ENCODE measurements at places on chromosomes 1 and 21.

DNA sequence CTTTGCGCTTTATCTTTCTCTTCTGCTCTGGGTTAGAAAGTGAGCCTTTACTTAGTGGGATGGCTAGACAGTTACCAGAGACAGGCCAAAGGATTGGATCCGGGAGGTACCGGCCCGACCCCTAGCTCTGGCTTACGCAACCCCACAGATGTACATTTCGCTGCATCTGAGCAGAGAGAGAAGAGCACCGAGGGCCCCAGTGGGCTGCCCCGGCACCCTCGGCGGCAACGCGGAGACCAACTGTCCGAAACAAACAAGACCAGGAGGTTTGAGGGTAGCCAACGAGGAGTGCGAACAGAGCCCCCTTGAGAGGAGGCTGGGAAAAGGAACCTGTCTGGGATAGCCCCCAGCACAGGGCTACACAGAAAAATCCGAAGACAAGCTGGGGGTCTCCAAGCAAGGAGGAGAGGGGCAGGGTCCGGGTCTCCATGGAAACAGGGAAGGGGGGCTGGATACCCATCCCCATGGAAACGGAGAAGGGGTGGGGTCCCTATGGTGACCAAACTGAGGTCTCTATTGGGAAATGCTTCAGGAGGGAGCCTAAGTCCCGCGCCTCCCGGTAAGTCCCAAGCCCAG, 373 bp downstream of the MTF1 start:
- no peak for DNase-seq

GRCh38 chr1:158005224-158005623, 11.8 kb downstream of the KIRREL1 start:
- no peak for DNase-seq

DNA sequence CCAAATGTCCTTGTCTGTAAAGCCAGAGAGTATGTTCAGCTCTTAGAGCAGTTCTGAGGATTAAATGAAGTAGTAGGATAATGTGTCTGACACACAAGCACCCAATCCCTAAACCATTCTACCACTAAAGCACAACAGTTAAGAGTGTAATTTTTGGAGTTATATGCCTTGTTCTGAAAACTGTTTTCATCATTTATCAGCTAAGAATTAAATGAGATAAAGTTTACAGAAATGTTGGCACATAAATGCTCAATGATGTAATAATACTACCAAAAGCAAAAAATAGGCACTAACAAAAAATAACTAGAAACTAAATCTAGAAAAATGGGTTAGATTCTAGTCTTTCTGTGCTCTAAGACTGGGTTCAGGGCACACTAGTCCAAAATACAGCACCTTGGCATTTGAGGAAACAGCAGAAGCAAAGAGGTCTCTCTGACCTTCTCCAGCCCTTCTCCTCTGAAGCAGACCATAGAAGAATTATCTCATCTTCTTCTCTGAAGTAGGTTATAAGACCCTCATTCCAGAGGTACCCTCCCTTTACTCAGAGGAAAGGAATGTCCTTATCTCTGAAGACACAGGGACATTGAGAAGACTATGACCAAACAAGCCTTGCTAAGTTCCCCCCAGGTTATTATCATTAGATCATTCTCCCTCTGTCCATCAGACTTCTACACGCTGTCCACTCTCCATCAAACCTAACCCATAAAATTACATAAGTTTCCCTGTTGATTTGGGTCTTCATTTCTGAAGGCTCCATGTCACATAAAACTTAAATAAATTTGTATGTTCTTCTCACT, 20.6 kb downstream of the ABL2 start:
- DNase-seq = no peak

DNA sequence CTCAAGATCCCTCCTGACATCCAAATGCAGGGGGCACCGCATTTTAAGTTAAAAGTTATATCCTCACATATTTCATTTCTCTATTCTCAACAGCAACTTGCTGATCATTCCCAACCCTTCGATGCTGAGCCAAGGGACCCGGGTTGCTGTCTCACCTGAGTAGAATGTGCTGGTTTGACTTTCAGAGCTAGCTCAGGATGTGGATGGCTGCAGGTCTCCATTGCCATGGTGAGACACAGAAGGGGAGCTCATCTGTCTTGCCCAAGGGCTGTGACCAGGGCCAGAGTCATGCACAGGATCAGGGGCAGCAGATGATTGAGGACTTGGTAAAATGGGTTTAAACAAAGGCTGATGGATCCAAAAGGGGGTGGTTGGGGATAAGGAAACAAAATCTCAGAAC, 112.1 kb downstream of the HMGB4 start:
- no peak for DNase-seq

DNA sequence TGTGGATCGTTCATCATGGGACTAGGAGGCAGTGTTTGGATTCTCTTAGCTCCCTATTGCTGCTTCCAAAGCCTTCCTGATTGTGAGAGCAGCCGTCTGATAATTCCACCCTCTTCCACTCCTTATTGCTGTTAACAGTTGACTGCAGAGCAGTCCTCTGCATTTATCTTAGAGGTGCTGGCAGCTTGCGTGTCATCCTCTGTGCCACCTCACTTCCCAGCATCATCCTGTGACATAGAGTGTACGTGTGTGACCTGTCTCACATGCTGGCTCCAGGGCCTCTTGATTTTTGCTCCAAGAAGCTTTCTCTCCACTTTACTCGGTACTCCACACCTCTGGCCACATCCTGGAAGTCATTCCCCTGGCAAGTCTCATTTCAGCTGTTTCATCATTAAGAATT, 53.0 kb upstream of the DYNLT5 start:
- DNase-seq = no peak

GRCh38 chr1:222656391-222657155, 38.7 kb downstream of the MIA3 start:
- DNase-seq = no peak

GRCh38 chr1:228440761-228441500, 24.3 kb upstream of the TRIM17 start:
- no peak for DNase-seq

GRCh38 chr1:84698151-84699110, 8.2 kb upstream of the SSX2IP start:
- DNase-seq = peak; percentile 93

DNA sequence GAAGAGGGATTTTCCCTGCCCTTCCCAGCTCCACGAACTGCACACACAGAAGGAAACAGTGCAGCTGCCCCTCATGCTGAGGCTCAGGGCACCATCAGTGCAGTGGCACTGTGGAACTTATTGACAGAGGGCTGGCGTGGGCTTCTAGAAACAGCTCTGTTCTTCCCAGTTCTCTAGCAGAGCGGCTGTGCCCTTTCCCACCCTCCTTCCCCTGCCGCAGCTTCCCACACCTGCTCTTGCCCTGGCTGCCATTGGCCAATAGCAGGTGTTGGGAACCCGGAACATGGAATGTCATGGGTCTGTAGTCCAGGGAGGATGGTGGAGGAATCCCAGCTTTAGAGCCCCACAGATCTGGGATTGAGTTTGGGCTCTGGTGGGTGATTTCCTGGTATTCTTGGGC, 343.8 kb downstream of the RPS6KC1 start:
- no peak for DNase-seq

All from fibroblast of skin of scalp (primary cell).